Renal pelvis (tissue), 12 donors: ENCODE measurements at places on chromosomes 1 and 21.

DNA sequence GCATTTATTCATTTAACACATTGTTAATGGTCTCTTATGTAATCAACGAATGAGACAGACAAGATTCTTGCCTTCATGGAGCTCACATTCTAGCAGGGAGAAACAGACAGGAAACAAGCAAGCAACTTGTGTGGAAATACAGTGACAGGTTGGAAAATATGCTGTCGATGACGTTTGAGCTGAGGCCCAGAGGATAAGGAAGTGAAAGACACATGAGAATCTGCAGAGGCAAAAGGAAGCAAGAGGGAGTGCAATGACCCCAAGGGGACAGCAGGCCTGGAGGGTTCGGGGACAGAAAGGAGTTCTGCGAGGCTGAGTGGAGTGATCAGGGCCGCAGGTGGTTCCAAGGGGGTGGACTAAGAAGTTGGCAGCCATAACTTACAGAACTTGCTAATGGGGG, 60.6 kb upstream of the AKT3 start:
- DNase-seq = no peak

DNA sequence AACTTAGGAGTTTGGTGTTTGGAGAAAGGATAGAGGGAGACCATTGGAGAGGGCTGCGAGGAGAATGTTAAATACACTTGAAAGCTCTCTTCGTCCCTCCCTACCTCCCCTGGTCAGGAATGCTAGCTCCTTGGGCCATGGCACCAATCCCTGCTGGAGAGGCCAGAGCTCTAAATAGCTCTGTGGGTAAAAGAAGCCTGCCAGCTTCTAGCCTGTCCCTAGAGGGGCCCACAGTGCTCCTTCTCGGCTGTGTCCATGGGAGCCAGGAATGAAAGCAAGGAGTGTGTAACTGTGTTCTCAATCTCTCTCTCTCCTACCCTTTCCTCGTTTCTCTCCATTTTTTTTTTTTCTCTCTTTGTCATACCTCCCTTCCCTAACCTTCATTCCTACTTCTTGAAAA, at the start of gene CCDC190:
Gene CCDC190 (minus strand): TSS at position 75 of the 400 bp plus-strand sequence. CDS start 1,529 bp downstream, outside the sequence.
- no peak for DNase-seq

DNA sequence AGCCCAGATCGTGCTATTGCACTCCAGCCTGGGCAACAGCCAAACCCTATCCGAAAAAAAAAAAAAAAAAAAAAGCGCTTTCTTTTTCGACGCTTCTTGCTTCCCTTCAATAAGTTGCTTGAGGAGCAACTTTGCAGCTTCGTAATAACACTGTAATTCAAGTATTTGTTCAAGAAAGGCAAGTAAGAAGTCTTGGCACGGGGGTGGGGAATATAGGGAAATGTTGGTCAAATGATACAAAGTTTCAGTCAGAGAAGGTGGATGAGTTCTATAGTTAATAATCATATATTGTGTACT, 871 bp upstream of the PSMA5 start:
- no peak for DNase-seq

DNA sequence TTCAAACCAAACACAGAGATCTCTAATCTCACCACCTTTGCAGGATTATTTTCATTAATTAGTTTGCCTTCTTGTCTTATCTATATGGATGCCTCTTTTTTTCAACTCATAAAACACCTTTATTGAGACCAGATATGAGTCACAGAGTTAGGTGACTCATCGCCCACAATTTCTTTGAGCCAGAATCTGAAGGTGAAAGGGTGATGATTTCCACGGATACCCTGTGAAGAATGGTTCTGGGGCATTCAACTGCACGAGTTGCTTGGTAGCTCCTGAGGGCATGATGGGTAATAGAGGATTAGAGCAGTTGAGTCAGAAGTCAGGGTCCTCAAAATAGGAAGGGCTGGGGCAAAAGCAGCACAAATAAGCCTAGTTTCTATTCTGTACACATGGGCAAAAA, 128.2 kb downstream of the TBX19 start:
- no peak for DNase-seq

GRCh38 chr21:41605178-41605933, 97.4 kb upstream of the TMPRSS2 start:
- DNase-seq = no peak

GRCh38 chr1:87505391-87505983, 176.8 kb downstream of the LMO4 start:
- DNase-seq = no peak

DNA sequence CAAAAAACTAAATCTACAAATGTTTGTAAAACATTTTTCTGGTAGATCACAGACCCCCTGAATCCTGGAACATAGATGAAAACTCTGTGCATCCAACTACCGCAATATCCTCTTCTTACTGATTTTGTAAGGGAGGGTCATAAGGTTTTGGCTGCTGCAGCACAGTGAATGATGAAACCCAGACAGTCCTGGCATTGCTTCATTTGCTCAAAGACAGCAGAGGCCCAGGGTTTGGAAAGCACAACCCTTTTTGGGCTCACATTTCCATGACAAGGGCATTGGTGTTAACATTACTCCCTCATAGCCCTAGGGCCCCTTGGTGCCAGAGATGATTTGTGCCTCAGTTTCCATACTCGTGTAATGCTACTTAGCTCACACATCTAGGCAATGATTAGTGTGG, 51.2 kb downstream of the PLXNA2 start:
- no peak for DNase-seq

- DNase-seq = no peak
Measured at GRCh38 chr1:84202126-84202525, 58.1 kb downstream of the PRKACB start.

DNA sequence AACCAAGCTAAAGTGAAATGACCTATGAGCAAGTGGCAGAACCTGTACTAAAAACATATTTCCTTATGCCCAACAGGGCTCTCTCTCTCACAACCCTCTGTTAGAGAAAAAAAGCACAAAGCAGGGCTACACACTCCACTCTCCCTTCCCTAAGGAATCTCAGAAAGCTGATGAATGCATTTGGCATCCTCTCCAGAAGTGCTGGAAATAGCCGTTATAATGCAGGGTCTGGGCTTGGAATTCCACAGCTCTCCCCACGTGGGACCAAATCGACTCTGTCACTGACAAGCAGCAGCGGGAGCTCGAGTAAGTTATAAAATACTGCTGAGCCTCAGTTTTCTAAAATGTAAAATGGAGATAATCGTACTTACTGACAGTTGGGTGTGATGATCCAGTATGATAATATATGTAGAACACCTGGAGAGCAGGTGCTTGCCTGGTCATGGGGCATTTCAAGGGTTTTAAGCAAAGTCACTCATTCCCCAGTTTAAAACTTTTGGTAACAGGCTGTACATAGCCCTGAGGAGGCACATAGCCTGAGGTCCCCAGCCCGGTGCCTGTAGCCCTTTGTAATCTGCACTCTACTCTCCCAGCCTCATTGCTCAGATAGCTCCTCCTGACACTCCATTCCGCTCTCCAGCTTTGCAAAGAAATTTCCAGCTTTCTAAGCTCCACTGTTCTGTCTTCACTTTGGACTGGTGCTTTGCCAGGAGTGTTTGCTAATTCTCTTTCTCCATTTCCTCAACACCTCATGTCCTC, 175.6 kb upstream of the DAB1 start:
- DNase-seq = peak; percentile 80

- no peak for DNase-seq
Measured at GRCh38 chr1:201882665-201883132, 6.0 kb upstream of the SHISA4 start.

- no peak for DNase-seq
Measured at GRCh38 chr1:23354245-23354644, 10.2 kb upstream of the HNRNPR start.

DNA sequence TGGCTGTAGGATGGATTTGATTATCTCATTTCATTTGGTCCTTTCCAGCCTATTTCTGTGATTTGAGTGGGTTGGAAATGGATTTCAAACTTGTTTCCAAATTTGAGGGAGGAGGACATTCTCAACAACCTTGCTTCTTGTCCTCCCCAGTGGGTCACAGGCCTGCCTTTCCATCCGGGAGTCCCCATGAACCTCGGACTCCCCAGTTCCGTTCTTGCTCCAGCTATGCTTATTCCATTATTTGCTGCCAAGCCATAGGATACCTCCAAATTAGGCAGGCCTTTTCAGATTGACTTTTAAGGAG, 97.8 kb downstream of the DUSP10 start:
- no peak for DNase-seq

DNA sequence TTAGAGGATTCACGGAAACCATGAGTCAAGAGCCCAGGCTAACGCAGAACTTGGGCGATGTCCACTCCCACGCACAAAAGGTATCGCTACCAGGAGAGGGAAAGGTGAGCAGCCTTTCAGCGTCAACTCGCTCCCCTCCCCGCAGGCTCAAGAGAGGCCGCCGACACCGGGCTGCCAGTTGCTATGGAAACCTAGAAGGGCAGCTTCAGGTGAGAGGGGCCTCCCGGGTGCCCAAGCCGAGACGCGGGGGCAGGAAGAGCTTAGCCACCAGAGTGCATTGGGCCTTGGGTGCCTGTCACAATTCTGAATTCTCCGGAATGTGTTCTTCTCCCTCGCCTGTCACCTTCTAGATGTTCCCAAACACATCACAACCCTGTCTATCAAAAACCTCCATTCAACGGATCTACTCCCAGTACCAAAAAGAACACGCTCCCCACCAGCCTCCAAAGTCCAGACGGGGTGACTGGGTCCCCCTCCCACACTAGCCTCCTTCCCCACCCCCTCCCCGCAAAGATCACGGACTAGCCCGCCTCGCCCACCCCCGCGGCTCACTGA, 694 bp downstream of the MEAF6 start:
- DNase-seq = peak; percentile 44

- DNase-seq = no peak
Measured at GRCh38 chr1:167109125-167109524, 15.2 kb downstream of the STYXL2 start.

DNA sequence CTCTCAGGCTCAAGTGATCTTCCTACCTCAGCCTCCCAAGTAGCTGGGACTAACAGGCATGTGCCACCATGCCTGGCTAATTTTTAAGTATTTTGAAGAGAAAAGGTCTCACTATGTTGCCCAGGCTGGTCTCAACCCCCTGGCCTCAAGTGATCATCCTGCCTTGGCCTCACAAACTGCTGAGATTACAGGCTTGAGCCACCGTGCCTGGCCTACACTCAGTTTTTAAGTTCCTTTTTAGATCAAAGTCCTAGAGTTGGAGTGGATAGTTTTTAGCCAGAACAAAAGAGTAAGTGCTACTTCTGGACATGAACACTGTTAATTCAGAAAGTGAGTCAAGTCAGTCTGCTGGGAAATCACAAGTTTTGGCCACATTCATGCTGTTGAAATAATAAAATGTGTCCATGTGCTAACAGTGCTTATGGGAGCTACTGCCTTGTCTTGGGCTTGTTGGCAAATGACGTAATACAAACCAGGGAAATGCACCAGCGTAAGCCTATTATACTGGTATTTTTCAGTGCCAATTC, 84.2 kb downstream of the NDUFS5 start:
- DNase-seq = no peak

DNA sequence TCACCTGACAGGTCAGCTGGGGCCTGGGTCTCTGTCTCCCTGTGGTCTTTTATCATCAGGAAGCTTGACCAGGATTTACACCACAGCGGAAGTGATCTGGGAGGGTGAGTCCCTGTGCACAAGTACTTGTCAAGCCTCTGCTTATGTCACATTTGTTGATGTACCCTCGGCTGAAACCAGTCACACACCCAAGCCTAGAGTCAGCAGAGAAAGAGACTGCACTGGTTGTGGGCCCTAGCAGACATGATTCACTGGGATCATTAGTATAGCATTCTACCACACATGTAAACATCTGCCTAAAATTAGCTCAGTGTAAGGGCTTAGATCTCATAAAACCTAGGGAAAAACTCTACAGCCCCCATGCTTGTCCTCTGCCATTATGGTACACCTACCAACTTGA, 79.3 kb upstream of the LAMC2 start:
- no peak for DNase-seq

DNA sequence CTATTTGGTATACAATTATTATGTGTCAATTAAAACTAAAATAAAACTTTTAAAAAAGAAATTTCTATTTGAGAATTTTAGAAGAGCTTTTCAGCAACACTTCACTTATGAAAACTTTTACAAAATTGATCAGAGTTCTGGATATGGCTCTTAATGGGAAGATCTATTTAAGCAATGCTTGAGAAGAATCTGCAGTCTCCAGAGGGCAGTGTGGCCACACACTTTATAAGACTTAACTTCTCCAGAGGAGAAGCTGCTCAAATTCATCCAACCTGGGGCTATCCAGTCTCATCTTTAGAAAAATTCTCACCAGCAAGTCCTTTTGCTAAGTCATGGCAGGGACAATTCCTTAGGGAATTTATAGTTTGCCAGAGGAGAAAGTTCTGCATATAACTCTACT, 25.2 kb upstream of the AGO1 start:
- DNase-seq = no peak

DNA sequence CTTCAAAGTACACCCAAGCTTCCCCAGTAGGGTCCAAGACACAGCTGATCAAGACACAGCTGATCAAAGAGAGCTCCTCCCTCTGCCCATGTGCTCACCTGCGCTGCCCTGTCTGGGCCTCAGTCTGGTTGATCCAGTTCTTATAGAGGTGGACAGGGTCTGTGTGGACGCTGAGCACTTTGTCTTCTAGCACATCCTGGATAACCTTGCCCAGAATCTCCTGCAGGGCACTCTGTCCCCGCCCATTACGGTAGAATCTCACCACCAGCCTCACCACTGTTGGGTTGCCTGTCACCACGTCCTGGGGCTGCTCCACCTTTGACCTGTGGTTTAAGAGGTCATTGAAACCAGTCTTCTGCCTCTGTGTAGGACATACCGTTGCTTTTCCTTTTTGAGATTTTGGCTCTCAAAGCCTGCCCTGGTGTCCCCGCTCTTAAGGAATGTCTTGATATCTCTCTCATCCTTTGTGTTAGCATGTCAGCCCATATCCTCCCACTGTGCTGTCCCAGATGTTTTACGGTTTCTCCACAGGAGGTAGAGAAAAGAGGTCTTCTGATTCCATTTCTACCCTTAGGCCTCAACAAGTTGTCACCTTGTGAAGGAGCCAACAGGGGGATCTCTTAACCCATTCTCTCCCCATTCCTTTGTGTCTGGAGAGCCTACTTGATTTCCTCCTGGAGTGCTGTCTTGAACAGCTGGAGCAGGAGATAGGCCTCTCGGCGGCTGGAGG, 33.5 kb downstream of the IQGAP3 start:
- DNase-seq = no peak

DNA sequence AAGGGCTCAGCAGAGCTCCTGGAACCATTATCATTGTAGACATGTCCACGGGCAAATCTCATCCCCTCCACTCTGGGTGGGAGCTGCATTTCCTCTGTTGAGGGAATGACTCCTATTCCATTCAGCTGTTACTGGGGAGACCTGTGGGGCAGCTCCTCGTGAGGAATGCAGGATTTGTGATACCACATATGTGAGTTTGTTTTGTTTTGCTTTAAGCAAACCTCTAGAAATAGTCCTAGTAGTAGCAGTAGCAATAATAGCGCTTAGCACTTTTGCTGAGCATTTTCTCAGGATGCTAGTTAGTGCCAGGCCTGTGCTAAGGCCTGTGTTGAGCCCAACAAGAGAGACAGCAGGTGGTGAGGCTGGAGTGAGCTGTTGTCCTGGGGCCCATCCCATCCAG, 10.8 kb downstream of the OLIG1 start:
- no peak for DNase-seq

GRCh38 chr1:151401860-151402259, 2.5 kb downstream of the PSMB4 start:
- no peak for DNase-seq
